ENCODE measurements at places on chromosomes 12 and 14.

- no peak for DNase-seq
Measured at GRCh38 chr12:124761871-124762270, 101.8 kb downstream of the SCARB1 start.

DNA sequence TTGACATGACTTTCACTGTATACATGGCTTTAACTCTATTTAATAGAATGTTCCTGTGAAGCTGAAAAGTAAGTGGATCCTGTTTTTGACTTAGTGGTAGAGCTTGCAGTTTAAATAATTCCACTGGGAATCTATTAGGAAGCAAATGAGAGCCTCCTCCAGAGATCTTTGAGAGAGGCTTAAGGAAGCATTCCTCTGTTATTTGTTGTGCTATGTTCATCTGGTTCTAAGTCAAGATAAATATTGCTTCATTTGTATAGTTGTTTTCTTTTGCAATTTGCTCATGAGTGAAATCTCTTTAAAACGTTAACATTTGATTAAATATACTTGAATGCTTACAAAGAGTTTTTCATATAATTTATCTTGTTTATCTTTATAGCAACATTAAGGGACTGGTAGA lies 70.4 kb downstream of the TMTC2 start:
- DNase-seq: no peak

DNA sequence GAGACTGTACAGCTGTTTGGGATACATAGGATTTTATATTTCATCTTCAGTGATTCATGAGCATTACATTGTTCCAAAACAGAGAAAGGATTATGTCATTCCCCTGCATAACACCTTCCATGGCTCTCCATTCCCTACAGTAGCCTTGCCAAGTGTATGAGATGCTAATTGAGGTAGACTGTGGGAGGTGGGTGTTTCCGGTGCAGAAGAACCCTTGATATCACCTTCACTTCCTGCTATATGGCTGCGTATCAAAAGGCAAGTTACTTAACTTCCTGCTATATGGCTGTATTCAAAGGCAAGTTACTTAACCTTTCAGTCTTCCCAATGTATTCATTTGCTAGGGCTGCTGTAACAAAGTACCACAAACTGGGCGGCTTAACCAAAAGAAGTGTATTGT lies 11.2 kb downstream of the FAR2 start:
- DNase-seq: no peak

GRCh38 chr14:90604356-90604755 lies 207.5 kb downstream of the CALM1 start:
- DNase-seq: no peak

GRCh38 chr12:83172866-83173649 lies 486.4 kb downstream of the TMTC2 start:
- no peak for DNase-seq

GRCh38 chr12:50123203-50123602 lies 11.2 kb downstream of the COX14 start:
- DNase-seq: no peak

GRCh38 chr12:111822886-111823285 lies 19.1 kb upstream of the MAPKAPK5 start:
- no peak for DNase-seq

DNA sequence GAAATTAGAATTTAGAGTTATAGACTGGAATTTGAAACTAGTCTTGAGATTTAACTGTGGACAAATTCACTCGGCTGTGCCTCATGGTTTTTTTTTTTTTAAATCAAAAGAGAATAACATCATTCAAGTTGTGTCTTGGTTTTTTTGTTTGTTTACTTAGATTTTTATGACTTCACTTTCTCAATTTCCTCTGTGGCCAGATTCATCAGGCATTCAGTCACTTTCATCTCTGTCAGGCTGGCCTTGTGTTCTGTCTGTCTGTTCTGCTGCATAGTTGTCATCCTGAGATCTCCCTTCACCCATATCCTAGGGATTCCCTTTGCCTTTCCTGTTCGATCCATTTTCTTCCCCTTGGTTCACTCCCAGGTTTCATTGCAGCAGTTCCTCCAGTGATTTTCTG lies 10.0 kb downstream of the MARK3 start:
- DNase-seq: no peak

- DNase-seq: no peak
Measured at GRCh38 chr12:121970581-121971300, 50.9 kb upstream of the BCL7A start.

DNA sequence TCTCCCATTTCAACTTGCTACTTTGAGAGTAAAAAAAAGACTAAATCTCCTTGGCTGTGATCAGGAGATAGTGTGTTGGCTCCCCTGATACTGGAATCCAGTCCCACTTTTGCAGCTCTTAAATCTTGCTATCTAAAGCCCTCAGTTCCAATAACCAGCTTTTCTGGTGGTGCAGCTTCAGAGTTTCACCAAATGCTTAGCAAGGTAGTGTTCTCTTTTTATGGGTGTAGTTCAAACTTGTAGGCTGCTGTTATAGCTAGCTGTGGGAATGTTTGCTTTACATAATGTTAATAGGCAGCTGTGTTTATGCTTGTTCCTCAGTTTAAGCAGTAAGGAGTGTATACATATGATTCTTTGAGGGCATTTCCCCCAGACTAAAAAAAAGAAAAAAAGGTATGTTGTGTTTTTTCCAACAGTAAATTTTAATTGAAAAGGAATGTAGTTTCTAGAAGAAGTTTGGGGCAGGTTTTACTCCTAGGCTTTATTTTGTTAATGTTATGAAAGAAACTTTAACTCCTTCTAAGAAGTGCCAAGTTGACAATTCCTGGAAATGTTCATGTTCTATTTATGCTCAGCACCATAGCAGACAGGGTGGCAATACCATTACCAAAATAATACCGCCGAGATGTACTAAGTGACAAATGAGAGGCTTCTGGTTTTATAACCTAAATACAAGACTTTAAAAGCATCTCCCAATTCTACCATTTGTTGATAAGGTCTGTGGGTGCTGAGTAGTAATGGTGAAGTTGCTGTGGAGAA lies 12.1 kb downstream of the CRADD start:
- no peak for DNase-seq

GRCh38 chr14:49033131-49033530 lies 553.0 kb downstream of the RPS29 start:
- DNase-seq: peak; percentile 41

DNA sequence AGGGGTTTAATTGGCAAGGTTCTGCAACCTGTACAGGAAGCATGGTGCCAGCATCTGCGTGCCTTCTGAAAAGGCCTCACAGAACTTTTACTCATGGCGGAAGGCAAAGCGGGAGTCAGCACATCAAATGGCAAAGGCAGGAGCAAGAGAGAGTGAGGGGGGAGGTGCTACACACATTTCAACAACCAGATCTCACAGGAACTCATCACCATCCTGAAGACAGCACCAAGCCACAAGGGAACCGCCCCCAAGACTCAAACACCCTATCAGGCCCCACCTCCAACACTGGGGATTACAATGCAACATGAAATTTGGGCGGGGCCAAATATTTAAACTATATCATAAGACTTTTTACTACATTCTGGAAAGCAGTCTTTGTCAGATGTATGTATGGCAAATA lies 38.0 kb upstream of the FKBP4 start:
- DNase-seq: peak; percentile 60

DNA sequence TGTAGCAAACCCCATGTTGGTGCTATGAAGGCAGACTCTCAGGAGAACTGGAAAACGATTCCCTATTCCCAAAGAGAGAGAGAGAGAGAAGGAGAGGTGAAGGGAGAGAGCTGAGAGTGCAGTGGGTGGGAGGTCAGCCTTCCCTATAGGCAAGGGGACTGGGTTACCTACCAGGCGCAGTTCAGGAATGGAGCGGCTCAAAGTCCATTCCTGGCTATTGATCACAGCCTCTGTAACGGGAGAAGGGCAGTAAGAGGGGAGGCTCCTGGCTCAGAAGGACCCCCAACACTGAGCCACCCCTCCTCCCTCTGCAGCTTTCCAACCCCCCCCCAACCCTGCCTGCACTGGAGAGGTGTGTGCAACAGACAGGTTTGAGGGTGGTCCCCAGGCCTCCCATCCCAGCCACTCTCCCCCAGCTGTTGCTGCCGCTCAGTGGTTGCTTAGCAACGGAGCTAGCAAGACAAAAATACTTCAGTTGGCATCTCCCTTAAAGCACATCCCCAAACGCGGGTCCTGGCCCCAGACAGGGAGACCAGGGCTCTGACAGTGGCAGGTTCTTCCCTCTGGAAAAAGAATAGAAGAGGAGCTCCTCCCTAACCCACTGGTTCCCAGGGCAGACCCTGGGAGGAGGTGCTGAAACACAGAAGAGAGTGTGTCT lies 3.2 kb downstream of the AGAP2 start:
- peak; percentile 53 for DNase-seq

DNA sequence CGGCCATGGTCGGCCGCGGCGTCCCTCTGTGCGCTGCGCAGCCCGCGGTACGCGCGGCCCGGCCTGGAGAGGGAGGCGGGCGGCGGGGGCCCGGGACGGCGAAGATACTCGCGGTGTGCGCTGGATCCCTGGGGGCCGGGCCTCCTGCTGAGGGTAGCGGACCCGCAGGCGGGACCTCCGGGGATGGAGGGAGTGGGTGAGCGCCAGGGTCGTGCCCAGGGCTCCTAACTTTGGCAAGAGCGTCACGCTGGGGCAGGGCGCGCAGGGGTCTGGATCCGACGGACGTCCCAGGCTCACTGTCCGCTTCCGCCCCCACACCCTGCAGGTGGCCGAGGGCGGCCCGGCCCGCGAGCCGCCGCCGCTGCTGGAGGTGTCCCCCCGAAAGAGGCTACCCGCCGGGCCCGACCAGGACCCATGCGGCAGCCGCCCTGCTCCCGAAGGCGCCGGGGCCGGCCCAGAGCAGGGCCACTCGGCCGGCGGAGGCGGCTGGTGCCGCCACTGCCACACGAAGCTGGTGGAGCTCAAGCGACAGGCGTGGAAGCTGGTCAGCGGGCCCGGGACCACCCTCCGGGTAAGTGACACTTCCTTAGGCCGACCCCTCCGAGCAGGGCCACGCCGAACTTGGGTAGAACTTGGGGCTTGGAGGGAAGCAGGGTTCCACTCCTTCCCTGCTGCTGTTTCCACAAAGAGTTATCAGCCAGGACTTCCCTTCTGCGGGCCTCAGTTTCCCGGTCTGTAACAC lies 502 bp downstream of the KIF26A start:
- no peak for DNase-seq

DNA sequence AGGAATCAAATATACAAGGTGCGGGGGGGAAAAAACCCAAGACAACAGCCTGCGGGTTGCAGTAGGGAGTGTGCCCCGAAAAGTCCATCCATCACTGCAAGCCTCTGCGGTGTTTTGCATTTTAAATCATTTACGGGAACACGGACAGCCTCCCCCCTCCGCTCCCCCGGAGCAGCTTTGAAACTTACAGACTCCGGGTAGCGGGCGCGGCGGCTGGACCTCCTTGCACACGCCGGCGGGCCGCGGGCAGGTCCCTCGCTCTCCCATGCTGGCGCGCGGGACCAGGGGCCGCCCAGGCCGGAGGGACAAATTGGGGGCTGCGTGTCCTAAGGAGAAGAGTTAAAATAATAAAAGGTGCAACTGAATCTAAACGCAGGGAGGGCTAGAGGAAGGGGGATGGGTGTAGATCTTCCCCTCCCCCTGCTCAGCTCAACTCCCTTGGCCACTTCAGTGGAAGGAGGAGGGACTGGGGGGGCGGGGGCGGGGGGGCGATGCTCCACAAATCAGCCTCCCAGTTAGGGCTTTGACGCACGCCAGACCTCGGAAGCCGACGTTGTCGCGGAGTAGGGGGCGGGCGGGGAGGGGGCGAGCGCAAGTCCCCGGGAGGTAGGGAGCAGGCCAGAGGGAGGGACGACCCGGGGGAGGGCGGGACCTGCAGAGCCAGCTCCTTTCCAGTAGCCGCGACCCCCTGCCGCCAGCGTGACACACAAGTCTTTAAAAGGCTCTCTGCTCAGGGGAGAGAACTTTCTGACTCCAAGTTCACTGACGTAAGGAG lies at the start of gene KCNJ8:
Gene KCNJ8, minus strand, starts transcription at position 349 of the 775 bp plus-strand sequence. CDS start 1,090 bp downstream, outside the sequence.
- DNase-seq: peak; percentile 95

Measured in H9 (cell line).